Cardiac muscle cell (in vitro differentiated cells and primary cell): ENCODE measurements at places on chromosomes 1 and 21. TPM values are rescaled to one million over a fixed set of nuclear protein-coding genes. Genes with fewer than 3 reads are reported as not detected.

The LPAR3 gene
- total RNA-seq, result 8.9 and 11.1 TPM in 2 replicates

- H3K27ac ChIP-seq, result no peak overlapping the region
- H3K4me3 ChIP-seq, result no peak overlapping the region
- H3K36me3 ChIP-seq, result no peaks in the 10 kb centered on the region
- no peak for DNase-seq
Measured at GRCh38 chr1:53135735-53136114, 6.7 kb downstream of the SLC1A7 start.

GRCh38 chr1:39832294-39832693 lies 43.6 kb upstream of the BMP8B start:
- no peaks in the 10 kb centered on the region for H3K27me3 ChIP-seq
- no peak overlapping the region for H3K4me3 ChIP-seq
- DNase-seq, result no peak
- H3K4me1 ChIP-seq, result no peaks in the 10 kb centered on the region
- no peak overlapping the region for H3K27ac ChIP-seq

DNA sequence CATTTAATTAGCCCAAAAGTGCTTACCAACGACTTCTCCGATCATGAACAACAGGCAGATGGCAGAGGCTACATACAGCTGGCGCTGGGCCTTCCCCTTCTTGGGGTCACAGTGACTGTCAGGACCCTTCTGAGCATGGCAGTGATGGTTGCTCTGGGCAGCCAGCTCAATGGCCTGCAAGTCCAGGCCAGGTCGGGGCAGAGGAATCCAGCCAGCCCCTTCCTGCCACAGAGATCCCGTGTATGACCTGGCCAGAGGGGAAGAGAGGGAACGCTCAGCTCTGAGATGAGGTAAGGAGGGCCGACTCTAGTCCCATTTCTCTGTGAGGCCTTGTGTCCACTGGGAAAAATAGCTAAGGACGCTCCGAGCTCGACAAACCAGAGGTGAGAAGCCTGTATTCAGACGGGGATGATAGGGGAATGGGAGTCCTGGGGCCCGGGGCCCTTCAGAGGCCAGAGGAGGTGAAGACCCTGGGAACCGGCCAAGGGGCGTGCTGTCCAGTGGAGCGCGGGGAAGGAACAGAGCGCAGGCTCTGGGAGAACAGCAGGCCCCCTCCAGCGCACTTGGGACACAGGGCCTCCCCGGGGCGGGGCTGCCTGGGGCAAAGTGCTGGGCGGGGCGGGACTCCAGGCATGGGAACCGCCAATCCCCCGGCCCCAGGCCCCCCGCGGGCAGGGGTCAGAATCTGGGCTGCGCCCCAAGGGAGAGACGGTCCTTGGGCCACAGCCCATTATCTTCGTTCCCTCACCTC lies 772 bp downstream of the SLC30A2 start:
- peak overlapping the region; percentile 15 for H3K4me3 ChIP-seq
- DNase-seq, result no peak
- peaks cover 66% of the 10 kb centered on the region for H3K27me3 ChIP-seq
- no peak overlapping the region for H3K27ac ChIP-seq
- H3K4me1 ChIP-seq, result peaks cover 11% of the 10 kb centered on the region

The NFASC gene
- total RNA-seq, result 0.07 and 0.63 TPM in 2 replicates

GRCh38 chr1:67659229-67659628 lies 25.8 kb upstream of the GADD45A start:
- H3K4me1 ChIP-seq, result no peaks in the 10 kb centered on the region
- no peak overlapping the region for H3K4me3 ChIP-seq
- H3K27me3 ChIP-seq, result no peaks in the 10 kb centered on the region
- H3K27ac ChIP-seq, result no peak overlapping the region
- DNase-seq, result no peak
- no peaks in the 10 kb centered on the region for H3K36me3 ChIP-seq

The ITGB2 gene
- total RNA-seq, result 0.25 and 0.57 TPM in 2 replicates

- H3K36me3 ChIP-seq, result no peaks in the 10 kb centered on the region
- no peaks in the 10 kb centered on the region for H3K27me3 ChIP-seq
- peak; percentile 79 for DNase-seq
- no peak overlapping the region for H3K4me3 ChIP-seq
- no peak overlapping the region for H3K27ac ChIP-seq
Measured at GRCh38 chr1:16324456-16324890, 27.8 kb downstream of the FBXO42 start.

- no peaks in the 10 kb centered on the region for H3K36me3 ChIP-seq
- peaks cover 31% of the 10 kb centered on the region for H3K4me1 ChIP-seq
- H3K27me3 ChIP-seq, result no peaks in the 10 kb centered on the region
- H3K4me3 ChIP-seq, result no peak overlapping the region
- peak; percentile 83 for DNase-seq
Measured at GRCh38 chr1:205438213-205439158, 16.6 kb upstream of the LEMD1 start.

GRCh38 chr1:156680056-156680455 lies 2.8 kb upstream of the NES start:
- H3K4me3 ChIP-seq, result no peak overlapping the region
- H3K4me1 ChIP-seq, result peaks cover 10% of the 10 kb centered on the region
- DNase-seq, result no peak
- H3K27ac ChIP-seq, result no peak overlapping the region

- H3K27ac ChIP-seq, result peak overlapping the region; percentile 97
- peaks cover 7% of the 10 kb centered on the region for H3K4me1 ChIP-seq
- no peaks in the 10 kb centered on the region for H3K27me3 ChIP-seq
- H3K4me3 ChIP-seq, result peak overlapping the region; percentile 82
Measured at GRCh38 chr1:179955287-179955680, 674 bp downstream of the CEP350 start.

DNA sequence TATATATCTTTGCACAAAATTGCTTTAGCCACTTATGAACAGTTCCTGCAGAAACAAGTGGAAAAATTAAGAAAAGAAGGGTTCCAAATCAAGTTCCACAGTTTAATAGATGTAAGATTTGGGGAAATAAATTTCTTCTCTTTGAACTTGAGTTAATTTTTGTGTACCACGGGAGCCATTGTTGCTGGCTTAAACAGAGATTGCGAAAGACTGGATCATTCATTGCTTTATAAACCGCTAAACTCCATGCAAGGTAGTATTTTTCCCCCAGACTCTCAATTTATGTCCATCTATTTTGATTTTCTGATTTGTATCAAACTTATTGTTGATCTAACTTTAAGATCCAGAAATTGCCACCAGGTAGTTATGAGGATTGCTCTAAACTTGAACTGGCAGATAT lies 246.1 kb upstream of the ADGRL4 start:
- no peak overlapping the region for H3K27ac ChIP-seq
- no peaks in the 10 kb centered on the region for H3K4me1 ChIP-seq
- DNase-seq, result no peak
- H3K36me3 ChIP-seq, result no peaks in the 10 kb centered on the region

DNA sequence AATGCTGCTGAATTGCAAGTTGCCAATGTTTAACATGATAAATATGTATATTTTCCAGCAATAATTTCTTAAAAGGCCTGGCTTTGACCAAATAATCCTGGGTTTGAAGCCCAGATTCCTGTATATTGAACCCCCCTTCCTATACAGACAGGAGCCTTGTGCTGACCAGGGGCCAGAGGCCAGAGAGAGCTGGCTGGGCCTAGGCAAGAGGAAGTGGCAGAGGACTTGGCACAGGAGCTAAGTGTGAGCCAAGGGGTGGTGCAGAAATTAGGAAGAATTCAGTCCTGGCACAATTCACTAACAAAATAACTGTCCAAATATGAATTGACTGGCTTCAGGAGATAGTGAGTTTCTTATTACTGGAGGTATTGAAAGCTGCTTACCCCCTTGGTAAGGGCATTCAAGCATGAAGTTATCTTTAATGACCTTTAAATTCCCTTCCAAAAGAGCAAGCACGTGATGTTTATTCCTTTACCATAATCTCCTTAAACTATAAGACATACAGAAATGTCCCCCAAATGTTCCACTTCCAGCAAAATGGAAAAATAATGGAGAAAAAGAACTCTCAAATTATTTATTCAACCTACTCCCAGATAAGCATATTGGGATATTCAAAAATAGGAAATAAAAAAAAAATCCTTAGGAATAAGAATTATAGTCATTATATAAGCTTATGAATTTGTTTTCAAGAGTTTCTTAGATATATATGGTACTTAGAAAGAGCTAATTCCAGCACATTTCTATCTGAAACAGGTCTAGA lies 26.6 kb downstream of the NIBAN1 start:
- no peaks in the 10 kb centered on the region for H3K4me1 ChIP-seq
- DNase-seq, result no peak
- H3K27me3 ChIP-seq, result no peaks in the 10 kb centered on the region
